ENCODE measurements at places on chromosomes 4 and X.

DNA sequence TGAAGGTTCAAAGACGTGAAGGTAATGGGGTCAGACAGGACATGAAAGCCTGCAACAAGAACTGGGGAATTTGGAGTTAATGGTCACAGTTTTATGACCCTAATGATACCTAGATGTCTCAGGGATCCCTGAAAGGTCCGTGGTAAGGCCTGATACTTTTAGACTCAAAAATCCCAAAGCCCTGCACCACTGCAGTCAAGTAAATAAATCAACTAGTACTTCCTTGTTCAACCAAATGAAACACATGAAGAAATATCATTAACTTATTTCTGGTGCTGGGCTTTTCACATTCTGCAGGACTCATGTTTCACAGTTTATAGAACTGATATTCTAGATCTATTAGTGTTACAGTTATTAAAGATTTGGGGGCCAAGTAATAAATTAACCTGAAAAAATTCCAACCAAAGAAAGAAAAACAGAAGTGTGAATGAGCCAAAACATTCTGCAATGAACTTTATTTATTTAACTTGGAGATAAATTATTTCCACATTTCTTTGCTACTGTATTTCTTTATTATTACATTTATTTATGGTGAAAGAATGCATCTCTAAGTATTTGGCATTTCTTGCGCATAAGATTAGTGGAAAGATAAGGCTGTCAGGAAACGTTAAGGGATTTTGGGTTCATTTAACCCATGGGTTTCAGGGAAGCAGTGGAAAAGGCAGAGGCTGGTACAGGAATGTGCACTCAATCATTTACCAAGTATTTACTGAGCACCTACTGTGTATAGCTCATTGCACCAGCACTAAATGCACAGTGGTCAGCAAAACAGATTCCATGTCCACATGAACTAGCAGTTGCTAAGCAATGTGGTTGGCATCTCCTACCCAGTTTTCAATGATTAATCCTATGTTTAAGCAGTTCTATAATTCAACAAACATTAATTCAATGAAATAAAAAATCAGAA, 8.7 kb downstream of the WDFY3 start:
- DNase-seq = no peak

DNA sequence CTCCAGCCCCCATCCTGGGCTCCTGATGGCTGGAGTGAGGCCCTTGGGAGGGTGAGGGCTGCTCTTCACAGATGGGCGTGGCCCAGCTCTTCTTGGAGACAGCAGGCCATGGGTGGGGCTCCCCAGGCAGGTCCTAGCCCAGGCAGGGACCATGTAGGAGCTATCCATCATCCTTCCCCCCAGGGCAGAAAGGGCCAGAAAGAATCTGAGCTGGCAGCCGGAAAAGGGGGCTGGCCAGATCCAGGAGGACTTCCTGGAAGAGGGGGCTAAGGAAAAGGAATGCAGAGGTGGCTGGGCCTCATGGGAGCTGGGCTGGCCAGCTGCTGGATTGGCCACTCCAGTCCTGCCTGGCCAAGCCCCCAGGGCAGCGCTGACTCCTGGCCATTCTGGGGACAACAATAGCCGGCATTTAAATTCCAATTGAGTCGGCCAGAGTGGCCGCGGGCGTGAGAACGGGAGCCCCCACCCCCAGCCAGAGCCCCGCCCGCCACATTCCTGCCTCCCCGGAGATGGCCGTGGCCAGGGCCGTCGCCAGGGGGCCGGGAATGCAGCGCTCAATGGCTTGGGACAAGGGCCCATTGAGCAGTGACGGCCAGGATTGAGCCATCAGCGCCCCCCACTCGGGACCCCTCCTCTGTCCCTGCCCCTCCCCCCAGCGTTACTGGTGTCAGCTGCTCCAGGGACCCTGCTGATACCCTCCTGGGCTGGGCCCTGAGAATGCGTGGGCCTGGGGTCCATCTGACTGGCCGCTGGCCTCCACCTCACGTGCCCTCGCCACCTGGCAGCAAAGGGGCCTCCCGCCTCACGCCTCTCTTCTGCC, 15.1 kb upstream of the FGFR3 start:
- DNase-seq = no peak

GRCh38 chr4:729336-730315, 24.0 kb downstream of the PCGF3 start:
- no peak for DNase-seq

GRCh38 chr4:1241466-1241935, 7.4 kb downstream of the CTBP1 start:
- no peak for DNase-seq

GRCh38 chr4:2093265-2093664, 34.1 kb downstream of the NAT8L start:
- DNase-seq = no peak

DNA sequence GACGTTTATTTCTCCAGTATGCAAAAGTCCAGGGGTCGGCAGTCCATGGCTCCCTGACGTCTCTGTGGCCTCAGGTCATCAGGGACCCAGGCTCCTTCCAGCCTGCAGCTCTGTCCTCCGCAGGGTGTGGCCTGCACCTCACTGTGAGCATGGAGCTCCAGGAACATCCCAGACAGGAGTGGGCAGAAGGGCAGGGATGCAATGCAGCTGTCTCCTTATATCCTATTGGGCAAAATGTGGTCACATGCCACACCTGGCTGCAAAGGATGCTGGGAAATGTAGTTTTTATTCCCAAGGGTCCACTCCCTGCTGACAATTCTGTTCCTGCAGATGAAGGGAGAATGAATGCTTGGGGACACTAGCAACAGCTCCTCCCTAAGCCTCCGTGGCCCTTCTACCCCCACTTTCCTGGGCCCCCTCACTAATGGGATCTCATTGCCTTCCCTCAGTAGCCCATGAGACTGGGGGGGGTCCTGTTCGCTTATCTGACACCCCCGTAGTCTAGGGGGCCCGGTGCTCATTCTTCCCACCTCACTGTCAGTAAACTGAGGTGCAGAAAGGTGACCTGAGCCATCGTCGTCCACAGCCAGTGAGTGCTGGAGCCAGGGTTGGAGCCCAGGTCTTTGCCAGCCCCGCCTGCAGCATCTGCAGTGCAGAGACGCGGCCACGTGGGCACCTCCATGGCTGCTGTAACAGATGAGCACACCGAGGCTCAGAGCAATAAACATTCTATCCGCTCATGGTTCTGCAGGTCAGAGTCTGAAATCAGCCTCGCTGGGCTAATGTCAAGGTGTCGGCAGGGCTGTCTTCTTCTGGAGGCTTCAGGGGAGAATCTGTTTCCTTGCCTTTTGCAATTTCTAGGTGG, 5.9 kb upstream of the GRPEL1 start:
- no peak for DNase-seq

DNA sequence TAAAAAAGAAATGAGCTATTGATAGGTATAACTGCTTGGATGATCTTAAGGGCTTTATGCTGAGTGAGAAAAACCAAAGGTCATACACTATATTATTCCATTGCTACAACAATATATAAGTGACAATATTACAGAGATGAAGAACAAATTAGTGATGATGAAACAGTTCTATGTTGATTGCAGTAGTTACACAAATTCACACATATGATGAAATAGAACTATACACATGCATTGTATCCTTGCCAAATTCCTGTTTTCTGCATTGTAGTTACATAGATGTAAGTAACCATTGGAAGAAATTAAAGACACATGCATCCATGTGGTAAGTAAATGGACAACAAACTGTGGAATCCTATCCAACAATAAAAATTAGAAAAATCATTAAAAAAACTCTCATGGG, 76.5 kb downstream of the CENPC start:
- DNase-seq = no peak

DNA sequence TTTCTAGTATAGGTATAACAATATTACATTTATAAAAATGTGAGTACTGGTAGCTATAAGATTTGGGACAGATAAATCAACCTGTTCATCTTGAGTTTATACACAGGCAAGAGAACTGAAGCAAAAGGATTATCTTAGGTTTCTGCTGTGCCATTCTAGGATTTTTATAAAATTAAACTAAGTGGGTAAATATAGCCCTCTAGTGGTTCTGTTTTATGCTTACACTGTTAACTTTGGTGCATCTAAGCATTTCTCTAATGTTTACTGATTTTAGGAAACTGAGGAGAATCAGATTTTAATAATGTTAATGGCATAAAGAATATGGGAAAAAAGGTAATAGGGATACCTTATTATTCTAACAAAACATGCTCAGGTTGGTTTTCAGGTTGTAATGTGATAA, 1.1 kb upstream of the RRH start:
- DNase-seq = no peak

DNA sequence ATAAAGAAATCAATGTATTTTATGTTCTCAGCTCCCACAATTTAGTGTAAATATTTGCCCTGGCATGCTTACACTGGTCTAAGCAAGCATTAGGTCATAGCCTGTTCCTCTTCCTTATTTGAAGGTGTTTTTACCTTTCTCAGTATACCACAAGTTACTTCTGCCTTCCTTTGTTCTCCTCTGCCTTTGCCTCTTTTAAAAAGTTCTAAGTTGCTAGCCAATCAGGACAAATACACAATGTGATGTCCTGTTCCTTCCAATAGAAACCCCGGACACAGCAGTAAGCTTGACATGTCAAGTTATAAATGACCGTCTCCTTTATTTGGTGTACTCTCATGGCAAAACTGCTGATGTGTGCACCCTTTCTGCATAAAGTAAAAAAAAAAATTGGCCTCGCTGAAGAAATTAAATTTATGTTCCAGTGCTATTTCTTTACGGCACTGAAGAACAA, 49.4 kb downstream of the UGT2B10 start:
- DNase-seq = no peak

DNA sequence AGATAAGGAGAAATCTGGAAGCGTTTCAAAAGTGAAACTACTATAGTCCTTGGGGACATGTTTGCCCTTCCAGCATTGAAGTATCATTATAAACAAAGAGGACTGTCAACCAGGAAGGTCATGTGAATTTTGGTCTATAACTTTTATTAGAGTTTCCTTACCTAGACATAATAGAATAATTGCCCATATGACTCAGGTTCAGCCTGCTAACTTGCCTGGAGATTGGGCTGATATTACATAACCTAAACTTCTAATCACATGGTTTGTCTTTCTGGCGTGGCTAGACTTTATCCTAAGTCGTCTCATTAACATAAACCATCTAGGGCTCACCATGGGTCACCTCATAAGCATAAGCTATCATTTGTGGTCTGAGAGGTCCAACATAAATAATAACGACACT, 775.9 kb downstream of the CENPC start:
- DNase-seq = no peak

GRCh38 chr4:10534820-10535219, 77.6 kb upstream of the ZNF518B start:
- no peak for DNase-seq

GRCh38 chrX:117138070-117138469, 675.3 kb upstream of the CT83 start:
- no peak for DNase-seq

DNA sequence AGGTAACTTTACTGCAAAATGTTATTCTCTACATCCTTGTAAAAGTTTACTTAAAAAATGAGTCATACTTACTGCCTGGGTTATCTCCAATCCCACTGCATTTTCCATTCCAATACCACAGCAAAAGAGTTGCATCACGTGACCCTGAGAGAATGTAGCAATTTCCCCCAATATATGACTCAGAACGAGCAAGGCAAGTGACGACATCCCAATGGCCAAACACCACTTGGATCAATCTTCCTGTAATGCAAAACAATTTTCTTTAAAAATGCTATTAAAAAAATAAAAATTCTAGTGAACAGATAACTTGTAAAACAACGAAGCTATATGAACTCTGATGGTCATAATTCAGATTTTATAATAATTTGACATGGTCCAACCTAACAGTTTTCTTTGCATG, 224.3 kb downstream of the DCLK2 start:
- DNase-seq = no peak

- DNase-seq = no peak
Measured at GRCh38 chr4:65825116-65825753, 154.9 kb upstream of the EPHA5 start.

DNA sequence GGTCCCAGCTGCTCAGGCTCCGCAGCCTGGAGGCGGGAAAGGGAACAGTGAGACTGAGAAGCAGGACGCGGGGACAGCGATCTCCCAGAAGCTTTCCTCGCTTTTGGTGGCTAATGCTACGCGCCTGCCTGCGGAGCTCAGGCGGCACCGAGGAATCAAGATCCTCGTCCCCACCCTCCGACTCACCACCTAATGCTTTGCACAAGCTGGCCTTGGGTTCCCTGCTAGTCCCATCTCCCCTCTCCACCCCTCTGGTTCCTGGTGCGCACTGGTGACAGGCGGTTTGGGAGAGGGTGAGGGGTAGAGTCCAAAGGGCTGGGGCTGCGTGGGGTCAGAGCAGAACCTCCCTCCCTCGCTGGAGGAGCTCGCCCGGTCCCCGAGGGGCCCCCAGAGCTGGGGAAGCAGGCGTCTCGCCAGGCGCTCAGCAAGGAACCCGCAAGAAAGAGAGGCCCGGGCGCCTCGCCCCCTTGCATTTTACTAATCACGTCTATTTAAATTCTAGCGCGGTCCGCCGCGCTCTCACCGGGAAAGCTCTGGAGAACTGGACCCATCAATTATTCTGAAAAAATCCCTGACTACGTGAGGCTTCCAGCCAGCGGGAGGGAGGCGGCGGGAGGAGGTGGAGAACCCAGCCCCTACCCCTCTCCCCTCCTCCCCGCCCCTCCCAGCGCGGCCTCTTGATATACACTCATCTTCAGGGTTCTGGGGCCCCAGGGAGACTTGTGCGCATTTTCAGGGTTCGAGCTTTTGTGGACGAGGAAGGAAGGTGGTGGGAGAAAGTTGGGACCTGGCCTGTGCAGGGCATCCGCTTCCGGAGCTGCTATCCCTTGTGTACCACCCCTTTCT, 9.1 kb downstream of the POU4F2 start:
- DNase-seq = no peak

- no peak for DNase-seq
Measured at GRCh38 chr4:7687006-7687405, 252.3 kb upstream of the PSAPL1 start.

- peak; percentile 12 for DNase-seq
Measured at GRCh38 chr4:78612398-78613178, 61.0 kb downstream of the ANXA3 start.

All from NCI-H1105 (cell line).